ENCODE measurements at places on chromosomes 6 and 20. TPM values are rescaled to one million over a fixed set of nuclear protein-coding genes. Genes with fewer than 3 reads are reported as not detected.

TREM1 gene
- 0.09 TPM for total RNA-seq

GRCh38 chr6:157634546-157634945 is 188.5 kb upstream of the SNX9 start:
- DNase-seq, result no peak

DNA sequence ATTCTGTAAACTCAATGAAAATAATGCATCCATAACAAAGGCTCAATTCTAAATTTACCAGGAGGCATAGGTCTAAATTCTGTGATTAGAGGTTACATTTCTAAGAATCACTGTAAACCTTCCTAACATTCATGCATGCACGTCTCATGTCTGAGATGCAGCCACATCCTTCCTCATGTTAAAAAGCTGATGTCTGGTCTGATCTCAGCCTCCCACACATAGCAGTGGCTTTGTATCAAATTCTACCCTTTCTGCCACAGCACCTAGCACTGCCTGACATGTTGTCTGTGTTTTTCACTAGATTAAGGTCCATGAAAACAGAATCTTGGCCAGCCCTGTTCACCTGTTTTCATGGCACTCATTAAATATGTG is 171.1 kb downstream of the WDR27 start:
- DNase-seq, result no peak

DNA sequence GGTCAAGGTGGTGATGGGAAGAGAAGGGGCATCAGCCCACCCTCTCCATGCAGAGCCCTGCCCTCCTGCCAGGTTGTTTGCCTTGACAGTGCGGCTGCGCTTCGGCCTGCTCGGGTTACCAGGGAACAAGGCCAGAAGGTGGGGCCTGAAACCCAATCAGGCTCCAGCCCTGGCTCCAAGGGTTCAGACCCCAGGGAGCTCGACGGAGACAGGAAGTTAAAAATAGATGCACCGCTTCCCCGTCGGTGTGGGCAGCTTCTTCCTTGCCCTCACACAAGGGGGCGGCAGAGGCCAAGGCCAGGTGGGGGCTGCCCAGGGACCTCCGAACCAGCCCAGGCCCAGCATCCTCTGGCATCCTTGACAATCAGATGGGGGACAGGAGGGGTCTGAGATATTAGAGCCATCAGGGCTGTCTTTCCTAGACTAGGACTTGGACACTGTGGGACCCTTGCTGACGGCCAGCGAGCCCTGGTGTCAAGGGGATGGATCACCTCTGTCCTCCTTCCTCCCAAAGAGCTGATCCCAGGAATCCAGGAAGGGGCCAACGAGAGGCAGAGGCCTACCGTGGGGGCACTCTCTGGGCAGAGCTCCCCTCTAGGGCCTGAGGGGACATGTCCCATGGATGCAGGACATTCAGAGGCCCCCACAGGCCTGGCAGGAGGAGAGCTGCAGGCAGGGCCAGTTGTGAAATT is 65.2 kb downstream of the RIPOR3 start:
- DNase-seq, result no peak

KIF6 gene
- 7.5 TPM for total RNA-seq

- DNase-seq, result no peak
These were observed 204.5 kb downstream of the SYNDIG1 start for GRCh38 chr20:24673678-24674570.

- DNase-seq, result no peak
These were observed 35.1 kb downstream of the TPD52L1 start for GRCh38 chr6:125188594-125189203.

All from liver (tissue), 10 donors.